Placental pericyte (primary cell): ENCODE measurements at places on chromosomes 7 and 10. TPM values are rescaled to one million over a fixed set of nuclear protein-coding genes. Genes with fewer than 3 reads are reported as not detected.

The C10orf62 gene
- total RNA-seq = not detected in 2 replicates

The PTN gene
- 5.9 and 9.6 TPM in 2 replicates for total RNA-seq

The AOAH gene
- total RNA-seq = not detected in 2 replicates

The NCF1 gene
- 0.29 TPM in 1 of 2 replicates, not detected in the other for total RNA-seq

The ALOX5 gene
- under 0.01 TPM in 1 of 2 replicates, not detected in the other for total RNA-seq

The NFE2L3 gene
- 17.9 and 31.6 TPM in 2 replicates for total RNA-seq

The DLG5 gene
- 63.9 and 64.1 TPM in 2 replicates for total RNA-seq

The CFAP46 gene
- total RNA-seq = under 0.01 TPM in 1 of 2 replicates, not detected in the other

The GIGYF1 gene
- 16.6 and 20.6 TPM in 2 replicates for total RNA-seq

The MUC12 gene
- total RNA-seq = 0.43 TPM in 1 of 2 replicates, not detected in the other

The TIAL1 gene
- total RNA-seq = 47.9 and 61.7 TPM in 2 replicates

The TSPAN13 gene
- 15.5 and 46.8 TPM in 2 replicates for total RNA-seq

The GRM3 gene
- total RNA-seq = not detected in 2 replicates

The ACTL6B gene
- not detected in 2 replicates for total RNA-seq

The TMEM26 gene
- 1.1 and 6.2 TPM in 2 replicates for total RNA-seq

The FKBP6 gene
- not detected in 2 replicates for total RNA-seq

The KCNK18 gene
- total RNA-seq = not detected in 2 replicates

The SMO gene
- 1.3 and 4.2 TPM in 2 replicates for total RNA-seq

The LEP gene
- total RNA-seq = not detected in 2 replicates

The SUN3 gene
- total RNA-seq = not detected in 2 replicates

The PTER gene
- 7.0 and 7.9 TPM in 2 replicates for total RNA-seq

The GPR15LG gene
- total RNA-seq = not detected in 2 replicates

The CYCS gene
- 27.4 and 38.5 TPM in 2 replicates for total RNA-seq

The OR2A42 gene
- not detected in 2 replicates for total RNA-seq

The MUC3A gene
- not detected in 2 replicates for total RNA-seq

The SRRM3 gene
- total RNA-seq = 0.57 and 0.66 TPM in 2 replicates

The CPVL gene
- total RNA-seq = 0.14 and 1.1 TPM in 2 replicates

The AKR1C3 gene
- 0.86 and 4.4 TPM in 2 replicates for total RNA-seq

The NUTM2E gene
- not detected in 2 replicates for total RNA-seq

The SEC24C gene
- total RNA-seq = 64.3 and 86.2 TPM in 2 replicates

The PPP1R3A gene
- total RNA-seq = not detected in 2 replicates

The PNLIPRP3 gene
- total RNA-seq = not detected in 2 replicates

The MOGAT3 gene
- not detected in 2 replicates for total RNA-seq

The SYT15B gene
- total RNA-seq = 1.3 and 2.0 TPM in 2 replicates

The ZNF467 gene
- 0.72 and 4.8 TPM in 2 replicates for total RNA-seq

The NEURL1 gene
- total RNA-seq = 0.43 and 1.5 TPM in 2 replicates

The ANKRD26 gene
- 5.5 and 8.7 TPM in 2 replicates for total RNA-seq

The PRSS37 gene
- not detected in 2 replicates for total RNA-seq
